ENCODE measurements at places on chromosomes 4 and X.

DNA sequence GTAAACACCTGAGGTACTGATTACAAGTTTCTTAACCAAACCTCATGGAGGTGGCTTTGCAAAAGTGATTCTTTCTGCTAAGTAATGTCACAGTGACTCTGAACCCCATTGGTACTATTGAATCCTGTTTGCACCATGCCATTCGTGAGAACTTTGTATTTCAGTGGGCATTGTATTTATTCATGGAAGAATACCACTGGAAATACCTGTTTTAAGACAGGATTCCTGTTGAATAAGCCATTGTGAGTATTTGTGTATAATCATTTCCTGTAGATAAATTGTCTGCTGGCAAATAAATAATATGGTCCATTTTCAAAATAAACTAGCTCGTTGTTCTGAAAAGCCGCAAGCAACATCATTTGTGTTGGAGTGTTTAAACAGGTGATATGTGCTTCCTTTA is 136.4 kb upstream of the GUCY1A1 start:
- no peak for DNase-seq

DNA sequence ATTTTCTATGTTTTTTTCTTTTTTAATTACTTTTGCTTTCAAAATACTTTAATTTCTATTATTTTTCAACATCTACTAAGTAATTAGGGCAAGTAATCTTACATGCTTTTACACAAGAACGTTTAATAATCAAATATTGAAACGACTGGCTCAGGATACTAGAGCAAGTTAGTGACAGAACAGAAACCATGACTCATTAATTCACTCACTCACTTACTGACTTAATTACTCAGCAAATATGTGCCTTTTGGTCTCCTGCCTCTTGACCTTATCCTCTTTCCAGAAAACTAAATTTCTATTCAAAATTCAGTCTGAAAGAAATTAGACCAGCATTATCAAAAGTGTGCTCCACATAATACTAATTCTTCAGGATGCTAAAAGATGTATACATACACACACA is 314.9 kb upstream of the TEX13C start:
- DNase-seq = no peak

DNA sequence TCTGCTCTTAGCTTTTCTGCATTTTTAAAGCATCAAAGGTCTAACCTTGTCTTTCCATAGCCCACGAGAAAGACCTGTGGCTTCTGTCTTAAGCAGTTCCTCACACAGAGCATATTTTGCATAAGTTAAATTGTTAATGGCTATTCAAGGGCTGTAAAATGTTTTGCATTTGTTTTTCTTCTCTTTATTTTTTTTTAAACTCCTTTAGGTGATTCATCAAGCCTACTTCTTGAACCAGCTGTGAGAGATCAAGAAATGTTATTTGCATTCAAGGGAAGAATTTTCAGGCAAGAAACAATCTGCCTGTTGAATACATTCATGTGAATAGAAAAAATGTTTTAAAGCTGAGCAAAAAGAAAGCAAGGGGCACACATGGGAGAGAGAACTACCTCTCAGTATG is 423.8 kb upstream of the FRG1 start:
- DNase-seq = no peak

DNA sequence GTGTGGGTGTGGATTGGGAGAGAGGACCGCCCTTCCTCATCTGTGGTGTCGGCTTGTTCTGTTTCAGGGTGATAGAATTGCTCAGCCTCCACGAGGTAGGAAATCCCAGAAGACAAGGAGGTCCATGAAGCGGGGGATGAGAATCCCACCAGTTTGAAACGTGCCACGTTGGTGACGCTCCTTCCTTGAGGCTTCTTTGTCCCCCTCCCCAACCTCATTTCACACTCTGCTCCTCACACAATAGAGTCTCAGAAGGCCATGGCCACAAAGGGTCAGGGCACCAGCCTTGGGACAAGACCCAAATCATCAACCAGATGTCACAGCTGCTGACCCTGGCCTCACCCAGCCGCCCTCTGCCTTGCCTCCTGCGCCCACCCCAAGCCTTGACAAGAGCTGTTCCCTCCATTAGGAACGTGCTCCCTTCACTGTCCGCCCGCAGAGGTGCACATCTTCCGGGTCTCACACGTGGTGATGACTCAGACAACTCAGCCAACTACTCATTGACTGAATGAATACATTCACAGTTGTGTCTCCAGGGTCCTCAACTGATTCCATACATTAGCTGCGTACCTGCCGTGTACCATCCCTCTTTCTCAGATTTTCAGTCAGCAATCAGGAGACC is 18.3 kb downstream of the BLOC1S4 start:
- DNase-seq = no peak

GRCh38 chrX:47360423-47361179 is 9.8 kb upstream of the ZNF157 start:
- no peak for DNase-seq
